Stimulated activated CD8-positive, alpha-beta memory T cell treated with anti-CD3 and anti-CD28 coated beads, Interleukin-4, amount 100 ng/mL, for 4 hours (primary cell): ENCODE measurements at places on chromosomes 3 and 15.

- DNase-seq = no peak
These were observed 4.5 kb upstream of the TLNRD1 start for GRCh38 chr15:80996247-80996646.

- DNase-seq = no peak
These were observed 19.4 kb downstream of the IDH3A start for GRCh38 chr15:78168608-78169007.

- no peak for DNase-seq
These were observed 1.1 kb downstream of the IGDCC3 start for GRCh38 chr15:65376767-65377104.

DNA sequence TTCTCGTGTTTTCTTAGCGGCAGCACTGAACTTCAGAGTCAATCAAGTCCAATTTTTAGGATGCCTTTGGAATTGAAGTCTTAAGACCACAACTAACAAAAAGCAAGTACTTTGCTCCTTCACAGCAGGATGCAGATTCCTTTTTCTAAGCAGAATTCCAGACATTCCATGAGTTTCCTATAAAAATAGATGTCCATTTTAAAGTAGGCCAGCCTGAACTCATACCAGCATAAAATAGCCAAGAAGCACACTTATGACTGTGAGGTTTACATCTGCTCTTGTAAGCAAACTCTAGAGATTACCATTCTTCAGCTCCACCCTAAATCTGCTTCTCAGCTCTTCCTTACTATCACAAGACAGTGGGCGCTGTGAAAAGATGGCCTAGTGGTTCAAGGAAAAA, 85.8 kb downstream of the THBS1 start:
- no peak for DNase-seq

GRCh38 chr3:98770261-98771039, 7.3 kb downstream of the ST3GAL6 start:
- DNase-seq = no peak

GRCh38 chr3:195269375-195270078, 1.4 kb downstream of the XXYLT1 start:
- no peak for DNase-seq

DNA sequence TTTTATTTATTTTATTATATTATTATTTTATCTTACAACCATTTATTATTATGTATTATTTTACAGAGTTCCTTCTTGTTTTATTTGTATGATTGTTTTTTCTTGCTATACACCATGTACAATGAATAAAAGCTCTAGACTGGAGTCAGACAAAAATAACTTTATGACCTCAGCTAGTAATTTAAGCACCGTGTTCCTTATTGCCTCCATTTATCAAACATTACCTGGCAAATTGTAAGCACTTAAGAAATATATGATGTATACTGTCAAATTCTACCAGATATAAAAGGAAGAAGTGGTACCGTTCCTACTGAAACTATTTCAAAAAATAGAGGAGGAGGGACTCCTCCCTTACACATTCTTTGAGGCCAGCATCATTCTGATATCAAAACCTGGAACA, 326.9 kb upstream of the NECTIN3 start:
- DNase-seq = no peak
